Thoracic aorta (tissue), 2 donors: ENCODE measurements at places on chromosomes 11 and 22. TPM values are rescaled to one million over a fixed set of nuclear protein-coding genes. Genes with fewer than 3 reads are reported as not detected.

GRCh38 chr11:68598816-68599653 lies 85.3 kb upstream of the GAL start:
- H3K4me1 ChIP-seq: no peaks in the 10 kb centered on the region
- no peak overlapping the region for H3K27ac ChIP-seq
- DNase-seq: no peak
- peaks cover 69% of the 10 kb centered on the region for H3K36me3 ChIP-seq
- H3K27me3 ChIP-seq: no peaks in the 10 kb centered on the region
- no peak overlapping the region for H3K4me3 ChIP-seq

DNA sequence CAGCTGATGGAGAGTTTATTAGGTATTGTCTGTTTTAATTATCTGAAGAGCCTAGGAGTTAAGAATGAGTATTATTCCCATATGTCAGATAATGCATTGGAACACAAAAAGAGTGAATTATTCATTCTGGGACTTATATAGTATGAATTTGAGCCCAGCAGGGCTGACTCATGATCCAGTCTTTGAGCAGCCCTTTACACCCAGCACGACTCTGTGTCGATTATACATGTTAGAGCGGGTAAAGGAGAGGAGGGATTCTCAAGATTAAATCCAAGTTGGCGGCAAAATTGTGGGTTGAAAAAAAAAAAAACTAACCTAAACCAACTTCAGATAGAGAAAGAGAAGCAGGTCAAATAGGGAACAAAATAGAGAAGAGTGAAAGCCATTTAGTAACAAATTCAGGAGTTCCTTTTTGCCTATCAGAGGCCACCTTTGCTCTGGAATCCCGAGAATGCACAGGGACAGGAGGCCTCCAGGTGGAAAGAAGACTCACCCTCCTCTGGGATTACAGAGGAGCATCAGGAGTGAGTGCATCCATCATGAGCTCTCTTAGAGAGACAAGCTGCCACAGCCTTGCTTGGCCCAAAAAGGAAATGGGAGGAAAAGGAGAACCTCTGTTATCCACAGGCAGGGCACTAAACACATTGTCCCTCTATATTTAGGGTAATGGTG lies 3.1 kb downstream of the MRGPRX1 start:
- no peak for DNase-seq
- H3K27me3 ChIP-seq: no peaks in the 10 kb centered on the region
- no peak overlapping the region for H3K4me3 ChIP-seq
- H3K36me3 ChIP-seq: no peaks in the 10 kb centered on the region
- no peak overlapping the region for H3K27ac ChIP-seq
- H3K4me1 ChIP-seq: no peaks in the 10 kb centered on the region

DNA sequence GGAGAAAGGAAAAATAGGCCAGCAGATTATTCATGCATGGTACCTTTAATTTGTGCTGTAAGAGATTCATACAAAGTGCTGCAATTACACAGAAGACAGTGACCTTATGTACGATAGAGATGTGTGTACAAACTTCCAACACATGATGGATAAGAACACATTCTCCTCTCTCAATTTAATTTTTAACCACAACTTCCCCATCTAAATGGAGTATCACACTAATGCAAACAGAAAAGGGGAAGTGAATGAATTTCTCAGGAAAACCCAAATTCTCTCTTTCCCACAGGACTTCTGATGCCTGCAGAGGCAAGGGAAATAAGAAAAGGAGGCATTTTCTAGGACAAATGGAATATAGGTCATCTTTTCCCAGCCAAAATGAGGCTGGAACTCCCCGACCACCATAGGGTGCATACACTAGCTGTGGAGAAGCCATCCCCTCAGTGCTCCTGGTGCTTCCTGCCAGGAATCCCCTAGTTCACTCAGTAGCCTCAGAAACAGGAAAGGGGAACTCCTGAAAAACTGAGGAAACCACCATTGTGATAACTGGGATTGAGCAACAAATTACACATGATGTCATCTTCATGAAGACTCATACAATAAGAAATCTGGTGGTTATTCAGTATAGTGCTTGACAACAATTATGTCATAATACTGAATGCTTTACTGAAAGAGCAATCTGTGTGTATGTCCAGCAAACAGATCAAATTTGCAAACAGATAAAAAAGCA lies 22.4 kb downstream of the MMP10 start:
- no peak overlapping the region for H3K27ac ChIP-seq
- H3K4me1 ChIP-seq: no peaks in the 10 kb centered on the region
- no peak overlapping the region for H3K4me3 ChIP-seq
- H3K27me3 ChIP-seq: no peaks in the 10 kb centered on the region

MS4A15 gene
- not detected for total RNA-seq

GGT1 gene
- total RNA-seq: 3.7 TPM

MMP7 gene
- not detected for total RNA-seq

DNA sequence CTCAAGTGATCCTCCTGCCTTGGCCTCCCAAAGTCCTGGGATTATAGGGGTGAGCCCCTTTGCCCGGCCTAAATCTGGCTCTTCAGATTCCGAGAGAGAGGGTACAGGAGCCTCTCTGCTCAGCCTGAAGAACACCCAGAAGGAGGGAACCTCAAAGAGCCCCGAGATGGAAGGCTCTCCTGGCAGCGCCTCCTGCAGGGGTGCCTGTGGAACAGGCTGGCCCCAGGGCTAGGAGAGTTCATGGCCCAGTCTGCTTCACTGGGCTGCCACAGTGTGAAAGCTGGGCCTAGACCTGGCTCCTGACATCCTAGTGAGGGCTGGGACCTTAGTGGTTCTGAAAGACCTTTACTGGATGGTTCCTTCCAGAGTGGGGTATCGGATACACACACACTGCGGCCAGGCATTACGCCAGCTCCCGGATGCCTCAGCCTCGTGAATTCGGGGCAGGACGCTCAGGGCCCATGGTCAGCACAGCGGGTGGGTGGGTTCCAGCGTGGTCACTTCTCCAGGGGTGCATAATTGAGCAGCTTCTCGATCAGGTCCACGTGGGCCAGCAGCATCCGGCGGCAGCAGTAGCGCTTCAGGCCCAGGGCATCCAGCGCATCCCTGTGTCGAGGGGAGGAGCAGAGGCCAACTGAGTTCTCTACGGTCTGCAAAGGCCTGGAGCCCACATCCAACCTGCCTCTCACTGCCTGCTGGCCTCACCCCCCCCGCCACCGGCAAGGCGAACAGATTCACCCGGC lies 2.3 kb downstream of the POLR2L start:
- peaks cover 36% of the 10 kb centered on the region for H3K36me3 ChIP-seq
- peaks cover 29% of the 10 kb centered on the region for H3K4me1 ChIP-seq
- H3K27me3 ChIP-seq: no peaks in the 10 kb centered on the region
- H3K27ac ChIP-seq: no peak overlapping the region
- H3K4me3 ChIP-seq: no peak overlapping the region
- no peak for DNase-seq

- peaks cover 7% of the 10 kb centered on the region for H3K4me1 ChIP-seq
- H3K27ac ChIP-seq: no peak overlapping the region
- no peak for DNase-seq
- no peak overlapping the region for H3K4me3 ChIP-seq
- H3K36me3 ChIP-seq: peaks cover 10% of the 10 kb centered on the region
- H3K27me3 ChIP-seq: no peaks in the 10 kb centered on the region
These were observed 129.8 kb downstream of the FCHSD2 start for GRCh38 chr11:73012121-73012863.

OTOG gene
- total RNA-seq: not detected

DNA sequence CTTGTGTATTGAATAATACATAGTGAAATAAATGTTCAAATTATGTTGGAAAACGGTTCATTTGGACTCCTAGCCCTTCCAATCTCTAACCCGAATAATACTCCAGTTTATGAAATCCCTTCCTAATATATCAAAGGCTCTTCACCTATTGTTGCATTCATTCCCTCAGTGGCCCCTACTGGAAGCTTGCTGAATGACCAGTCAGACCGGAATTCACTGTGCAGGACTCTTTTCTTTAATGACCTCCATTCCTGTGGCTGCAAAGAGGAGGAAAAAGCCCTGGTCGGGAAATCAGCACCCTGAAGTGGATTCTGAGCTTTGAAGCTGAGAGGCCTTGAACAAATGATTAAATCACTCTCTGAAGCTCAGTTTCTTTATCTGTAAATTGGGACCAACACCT lies 19.1 kb upstream of the RCN1 start:
- no peak overlapping the region for H3K4me3 ChIP-seq
- H3K27me3 ChIP-seq: no peaks in the 10 kb centered on the region
- DNase-seq: no peak
- no peaks in the 10 kb centered on the region for H3K4me1 ChIP-seq
- no peak overlapping the region for H3K27ac ChIP-seq
- H3K36me3 ChIP-seq: no peaks in the 10 kb centered on the region
